Activated CD4-positive, alpha-beta T cell treated with anti-CD3 and anti-CD28 coated beads for 1 hour (primary cell): ENCODE measurements at places on chromosomes 1 and 21.

DNA sequence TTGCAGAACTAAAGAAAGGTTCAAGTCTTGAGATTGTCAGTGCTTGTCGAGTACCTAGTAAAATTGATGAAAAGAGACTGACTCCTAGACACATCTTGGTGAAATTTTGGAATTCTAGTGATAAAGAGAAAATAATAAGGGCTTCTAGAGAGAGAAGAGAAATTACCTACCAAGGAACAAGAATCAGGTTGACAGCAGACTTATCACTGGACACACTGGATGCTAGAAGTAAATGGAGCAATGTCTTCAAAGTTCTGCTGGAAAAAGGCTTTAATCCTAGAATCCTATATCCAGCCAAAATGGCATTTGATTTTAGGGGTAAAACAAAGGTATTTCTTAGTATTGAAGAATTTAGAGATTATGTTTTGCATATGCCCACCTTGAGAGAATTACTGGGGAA, 16.3 kb downstream of the L1TD1 start:
- DNase-seq: no peak

DNA sequence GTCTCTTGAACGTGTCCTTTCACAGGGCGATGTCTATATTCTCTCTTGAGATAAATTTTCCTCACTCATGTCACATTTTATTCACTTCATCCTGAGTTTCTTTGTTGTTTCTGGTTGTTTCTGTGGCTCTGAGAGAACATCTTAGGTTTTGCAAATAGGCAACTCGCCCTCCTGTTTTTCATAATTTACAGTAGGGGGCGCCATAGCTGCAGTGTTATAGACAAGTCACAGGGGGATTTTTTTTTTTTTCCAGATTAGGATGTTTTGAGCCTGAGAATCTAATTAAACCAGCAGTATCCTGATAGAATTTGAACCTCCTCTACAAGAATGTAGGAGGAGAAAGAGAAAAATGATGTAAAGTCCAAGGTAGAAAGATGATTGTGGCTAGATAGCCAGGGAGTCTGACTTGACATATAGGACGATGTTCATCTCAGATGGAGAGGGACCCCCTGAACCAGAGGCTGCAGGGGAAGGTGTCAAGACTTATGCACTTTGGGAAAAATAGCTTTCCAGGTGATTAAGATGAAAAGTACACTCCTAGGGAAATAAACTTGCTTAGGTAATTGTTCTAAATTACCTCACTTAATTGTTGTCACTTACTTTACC, 76.3 kb downstream of the ZP4 start:
- DNase-seq: no peak

DNA sequence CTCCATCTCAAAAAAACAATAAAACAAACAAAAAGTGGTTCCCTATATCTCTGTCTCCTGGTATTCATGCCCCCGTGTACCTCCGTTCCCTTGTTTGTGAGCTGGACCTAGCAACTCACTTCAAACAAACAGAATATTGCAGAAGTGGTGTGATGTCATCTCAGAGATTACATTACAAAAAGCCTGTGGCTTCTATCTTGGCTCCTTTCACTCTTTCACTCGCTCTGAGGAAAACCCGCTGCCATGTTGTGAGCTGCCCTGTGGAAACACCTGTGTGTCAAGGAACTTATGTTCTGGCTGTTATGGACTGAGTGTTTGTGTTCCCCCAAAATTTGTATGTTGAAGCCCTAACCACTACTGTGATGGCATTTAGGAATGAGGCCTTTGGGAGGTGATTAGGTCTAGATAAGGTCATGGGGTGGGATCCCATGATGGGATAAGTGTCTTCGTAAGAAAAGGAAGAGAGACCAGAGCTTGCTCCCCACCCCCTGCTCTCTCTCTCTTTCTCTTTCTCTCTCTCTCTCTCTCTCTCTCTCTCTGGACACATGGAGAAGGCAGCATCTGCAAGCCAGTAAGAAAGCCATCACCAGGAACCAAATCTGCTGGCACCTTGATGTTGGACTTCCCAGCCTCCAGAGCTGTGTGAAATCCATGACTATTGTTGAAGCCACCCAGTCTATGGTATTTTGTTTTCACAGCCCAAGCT, 7.4 kb upstream of the HYI start:
- no peak for DNase-seq

DNA sequence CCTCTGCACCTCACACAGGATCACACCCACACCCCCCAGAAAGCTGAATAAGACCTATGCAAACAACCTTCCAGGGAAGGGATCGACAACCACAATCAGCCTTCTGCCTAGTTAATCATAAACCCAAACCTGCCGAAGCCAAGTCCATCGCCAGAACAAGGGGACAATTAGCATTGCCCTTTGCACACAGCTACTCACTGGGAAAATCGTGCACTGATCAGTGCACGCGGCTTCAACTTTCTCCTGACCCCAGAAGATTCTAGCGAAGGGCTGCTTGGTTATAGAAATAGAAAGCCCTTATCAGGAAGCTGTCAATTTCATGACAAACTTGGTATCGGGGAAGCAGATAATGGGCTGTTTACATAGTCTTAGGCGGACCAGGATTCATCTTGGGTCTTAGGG, 29.5 kb downstream of the RUNX1 start:
- DNase-seq: no peak

GRCh38 chr1:232062967-232063366, 436.4 kb downstream of the DISC1 start:
- DNase-seq: no peak

DNA sequence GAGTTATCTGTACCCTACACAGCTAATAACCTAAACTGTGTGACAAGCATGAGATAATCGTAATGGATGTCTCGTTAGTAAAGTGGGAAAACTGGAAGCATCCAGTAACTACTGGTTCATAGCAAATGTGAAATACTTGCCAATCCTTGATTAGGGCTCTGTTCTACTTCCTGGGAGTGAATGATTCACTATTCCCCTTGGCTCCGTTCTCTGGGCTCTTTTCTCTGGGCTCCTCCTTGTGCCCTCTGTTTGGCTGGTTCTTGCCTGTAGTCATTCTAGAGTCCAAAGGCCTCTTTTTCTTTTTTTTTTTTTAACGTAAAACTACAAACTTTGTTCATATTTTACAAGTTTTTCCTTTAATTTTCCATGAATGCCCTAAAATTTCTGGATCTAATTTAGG, 465.8 kb upstream of the PLXNA2 start:
- DNase-seq: no peak

- DNase-seq: no peak
Observed at GRCh38 chr1:28280501-28280900, 21.2 kb downstream of the SESN2 start.

- no peak for DNase-seq
Observed at GRCh38 chr1:89633800-89634625, 1.1 kb downstream of the LRRC8C start.

DNA sequence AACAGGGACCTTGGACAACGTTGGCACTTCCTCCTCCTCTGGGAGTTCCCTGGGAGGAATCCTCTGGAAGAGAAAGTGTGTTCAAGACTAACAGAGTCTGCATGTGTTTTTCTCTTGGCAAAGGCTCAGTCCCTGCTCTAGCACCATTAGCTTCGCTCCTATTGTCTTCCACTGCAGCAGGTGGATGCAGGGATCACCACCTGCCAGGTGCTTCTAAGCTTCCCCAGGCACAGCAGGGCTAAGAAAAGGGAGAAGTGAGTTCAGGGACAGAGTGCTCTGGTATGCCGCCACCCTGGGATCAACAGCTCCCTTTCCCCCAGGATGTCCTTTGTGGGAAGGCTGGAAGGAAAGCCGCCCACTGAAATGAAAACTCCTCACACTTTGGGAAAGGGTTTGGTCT, 43.9 kb upstream of the IL20 start:
- no peak for DNase-seq

DNA sequence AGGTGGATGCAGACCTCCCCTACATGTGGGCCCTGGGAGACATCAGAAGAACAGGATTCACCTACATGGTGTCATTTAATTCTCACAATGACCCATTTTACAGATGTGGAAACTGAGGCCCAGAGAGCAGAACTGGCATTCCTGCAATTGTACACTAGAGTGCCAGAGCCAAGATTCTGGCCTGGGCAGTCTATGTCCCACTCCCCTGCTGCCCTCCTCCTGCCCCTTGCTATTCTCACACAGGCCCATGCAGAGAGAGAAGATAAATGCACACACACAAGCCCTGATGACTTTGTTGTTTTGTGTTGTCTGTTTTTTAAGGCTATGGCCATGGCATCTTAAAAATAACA, 64.2 kb downstream of the EPHB2 start:
- DNase-seq: no peak

DNA sequence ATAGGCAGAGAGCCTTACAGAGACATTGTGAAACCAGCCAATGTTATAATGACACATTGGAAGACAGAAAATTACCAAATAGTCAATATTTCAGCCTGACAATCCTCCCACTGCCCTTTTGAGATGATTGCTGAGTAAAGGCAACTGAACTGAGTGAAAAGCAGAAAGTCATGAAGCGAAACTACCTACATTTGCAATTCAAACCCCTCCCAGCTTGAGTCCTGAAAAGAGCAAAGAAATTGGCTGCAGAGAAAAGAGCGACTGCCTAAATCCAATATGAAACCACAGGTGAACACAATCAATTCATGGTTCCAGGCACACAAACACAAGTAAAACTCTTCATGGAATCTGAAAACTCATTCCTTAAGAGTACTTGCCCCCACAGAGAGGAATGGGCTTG, 143.4 kb upstream of the CHRM3 start:
- DNase-seq: no peak

DNA sequence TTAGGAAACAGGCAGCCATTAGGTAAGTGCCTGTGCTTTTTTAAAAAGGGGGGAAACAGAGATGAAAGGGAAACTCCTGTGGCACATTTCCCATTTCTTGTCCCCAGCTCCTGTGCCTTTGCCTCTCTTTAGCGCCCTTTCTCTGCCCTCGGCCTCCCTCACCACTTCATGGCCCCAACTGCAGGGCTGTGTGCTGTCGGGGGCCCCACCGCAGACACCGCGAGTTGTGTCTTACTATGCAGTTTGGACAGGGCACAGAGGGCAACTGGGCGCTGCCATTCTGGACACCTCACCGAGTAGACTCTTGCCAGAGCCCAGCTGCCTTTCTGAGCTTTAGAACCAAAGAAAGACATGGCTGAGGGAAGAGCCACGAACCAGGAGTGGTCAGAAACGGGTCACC, 93.7 kb upstream of the LPGAT1 start:
- no peak for DNase-seq

DNA sequence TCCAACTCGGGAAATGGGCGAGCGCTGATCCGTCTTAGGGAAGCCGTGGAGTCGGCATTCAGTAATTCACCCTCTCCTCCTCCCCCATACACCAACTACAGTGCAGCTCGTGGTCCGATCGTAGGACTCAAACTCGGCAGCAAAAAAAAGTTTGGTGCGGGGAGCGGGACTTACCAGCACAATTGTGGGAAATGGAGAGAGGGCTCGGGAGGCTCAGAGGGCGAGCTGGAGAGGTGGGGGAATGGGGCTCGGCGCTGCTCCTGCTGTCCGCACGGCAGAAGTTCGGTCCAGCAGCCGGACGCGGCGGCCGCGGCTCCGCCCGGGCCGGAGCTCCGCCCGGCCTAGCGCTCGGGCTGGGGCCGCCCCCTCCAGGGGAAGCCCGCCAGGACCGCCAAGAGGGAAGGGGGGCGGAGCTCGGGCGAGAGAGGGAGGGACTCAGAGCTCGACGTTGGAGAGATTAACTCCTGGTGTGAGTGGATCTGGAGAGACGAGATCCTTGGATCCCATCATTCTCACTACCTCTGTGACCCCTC, 676 bp upstream of the PIAS3 start:
- peak; percentile 53 for DNase-seq

DNA sequence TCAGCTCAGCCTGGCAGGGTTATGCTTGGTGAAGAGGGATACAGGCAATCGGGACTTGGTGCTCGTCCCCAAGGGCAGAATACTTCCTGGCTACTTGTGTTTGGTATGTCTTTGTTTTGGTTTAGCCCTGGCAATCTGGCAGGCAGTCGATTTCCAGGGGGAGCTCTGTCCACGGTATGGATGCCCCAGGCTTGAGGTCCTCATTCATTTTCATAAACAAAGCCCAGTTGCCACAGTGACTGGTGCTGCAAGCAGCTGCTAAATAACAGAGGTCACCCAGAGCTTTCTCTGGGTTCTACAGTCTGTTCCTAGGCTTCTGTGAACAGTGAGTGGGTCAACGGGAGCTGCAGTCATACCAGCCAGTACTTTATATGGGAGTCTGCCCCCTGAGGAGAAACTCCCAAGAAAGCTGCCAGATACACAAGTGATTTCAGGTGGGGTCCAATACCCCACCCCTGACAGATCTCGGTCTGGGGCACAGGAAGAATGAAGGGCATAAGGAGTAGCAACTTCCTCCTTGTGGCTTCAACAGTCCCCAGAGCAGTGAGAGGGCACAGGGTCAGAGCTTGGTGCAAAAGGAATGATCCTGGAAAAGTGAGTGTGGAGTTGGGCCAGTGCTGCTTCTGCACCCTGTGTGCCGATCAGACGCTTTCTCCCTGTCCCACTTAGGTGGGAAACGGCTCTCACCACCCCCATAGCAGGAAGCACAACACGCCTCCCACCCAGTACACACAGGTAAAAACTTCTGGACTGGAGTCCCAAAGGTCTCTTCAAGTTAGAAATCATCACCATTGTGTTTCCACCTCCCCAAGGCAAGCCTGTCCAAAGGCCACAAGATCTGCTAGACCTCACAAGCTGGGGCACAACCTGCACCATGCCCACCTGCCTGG, 55.5 kb downstream of the TGFBR3 start:
- no peak for DNase-seq

DNA sequence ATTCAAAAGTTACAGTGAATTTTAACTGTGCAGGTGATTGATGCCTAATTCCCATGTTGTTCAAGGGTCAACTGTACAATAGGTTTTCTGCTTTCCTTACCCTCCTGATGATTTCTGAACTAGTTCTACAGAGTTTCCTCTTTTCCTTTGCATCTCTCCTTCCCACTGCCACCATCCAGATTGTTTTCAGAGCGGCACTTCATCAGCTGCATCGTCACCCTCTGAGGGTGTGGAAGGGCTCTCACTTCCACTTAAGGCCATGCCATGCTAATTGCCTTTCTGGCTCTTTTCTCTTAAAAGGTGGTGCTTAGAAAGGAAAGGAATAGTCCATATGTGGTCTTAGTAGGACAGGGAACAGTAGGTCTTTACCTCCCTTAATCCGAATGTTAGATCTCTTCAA, 39.1 kb downstream of the DISC1 start:
- DNase-seq: no peak

DNA sequence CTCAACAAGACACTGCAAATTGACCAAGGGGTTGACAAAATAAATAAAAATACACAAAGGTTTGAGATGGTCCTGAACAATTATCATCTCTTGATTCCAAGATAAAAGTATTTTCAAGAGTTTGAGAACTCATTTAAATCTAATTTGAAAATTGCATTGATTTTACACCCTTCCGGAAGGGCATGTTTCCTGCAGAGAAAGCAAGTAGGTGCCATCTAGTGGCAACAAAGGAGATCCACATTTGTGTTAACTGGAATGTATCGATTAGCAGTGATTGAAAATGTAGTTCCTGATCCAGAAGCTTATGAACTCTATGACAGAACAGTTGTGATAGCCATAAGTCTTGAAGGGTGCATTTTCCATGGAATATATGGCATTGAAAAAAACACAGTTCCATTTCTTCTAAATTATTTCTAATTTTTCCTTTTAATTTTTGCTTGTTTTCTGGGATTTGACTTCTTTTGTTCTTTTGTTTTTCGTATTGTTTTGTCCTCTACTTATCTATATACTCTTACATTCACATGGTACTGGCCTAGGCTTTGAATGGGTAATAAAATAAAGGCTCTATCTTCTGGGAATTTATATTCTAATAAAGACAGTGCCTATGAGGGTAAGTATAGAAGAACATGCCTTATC, 143.7 kb downstream of the DNM3 start:
- DNase-seq: no peak

GRCh38 chr1:156889802-156890580, 3.5 kb upstream of the PEAR1 start:
- DNase-seq: peak; percentile 19

GRCh38 chr1:39269791-39270342, 65.4 kb downstream of the MACF1 start:
- no peak for DNase-seq
